ENCODE measurements at places on chromosomes 7 and 10. TPM values are rescaled to one million over a fixed set of nuclear protein-coding genes. Genes with fewer than 3 reads are reported as not detected.

- no peak for DNase-seq
These were observed 23.6 kb downstream of the C10orf71 start for GRCh38 chr10:49322371-49323170.

- no peak for DNase-seq
These were observed 220.5 kb downstream of the CXCL12 start for GRCh38 chr10:44164251-44164956.

GRCh38 chr7:64951250-64951848 lies 39.5 kb downstream of the ZNF117 start:
- no peak for DNase-seq

- DNase-seq: no peak
These were observed 111.8 kb downstream of the JAZF1 start for GRCh38 chr7:28068811-28069216.

The AKR1C4 gene
- 0.25 TPM for total RNA-seq

The TRPV6 gene
- 4.0 TPM for total RNA-seq

- no peak for DNase-seq
These were observed 185.5 kb downstream of the CFTR start for GRCh38 chr7:117665368-117665767.

DNA sequence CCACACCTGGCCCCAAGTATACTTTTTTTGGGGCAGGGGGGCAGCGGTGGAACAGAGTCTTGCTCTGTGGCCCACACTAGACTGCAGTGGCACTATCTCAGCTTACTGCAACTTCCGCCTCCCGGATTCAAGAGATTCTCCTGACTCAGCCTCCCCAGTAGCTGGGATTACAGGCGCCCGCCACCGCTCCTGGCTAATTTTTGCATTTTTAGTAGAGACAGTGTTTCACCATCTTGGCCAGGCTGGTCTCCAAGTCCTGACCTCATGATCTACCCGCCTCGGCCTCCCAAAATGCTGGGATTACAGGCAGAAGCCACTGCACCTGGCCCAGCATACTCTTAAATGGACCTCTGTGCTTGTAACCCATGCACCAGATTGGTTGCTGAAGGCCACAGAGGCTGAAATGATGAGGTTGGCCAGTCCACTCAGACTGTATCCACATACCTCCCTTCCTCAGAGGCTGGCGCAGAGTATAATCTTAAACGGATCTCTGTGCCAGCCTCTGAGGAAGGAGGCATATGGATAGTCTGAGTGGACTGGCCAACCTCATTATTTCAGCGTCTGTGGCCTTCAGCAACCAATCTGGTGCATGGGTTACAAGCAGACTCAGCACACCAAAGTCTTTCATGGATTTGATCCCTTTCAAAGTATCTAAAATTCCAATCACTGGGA lies 3.0 kb downstream of the CALN1 start:
- DNase-seq: no peak

- DNase-seq: no peak
These were observed 524.4 kb downstream of the SDK1 start for GRCh38 chr7:3825491-3825890.

The ASZ1 gene
- total RNA-seq: not detected

DNA sequence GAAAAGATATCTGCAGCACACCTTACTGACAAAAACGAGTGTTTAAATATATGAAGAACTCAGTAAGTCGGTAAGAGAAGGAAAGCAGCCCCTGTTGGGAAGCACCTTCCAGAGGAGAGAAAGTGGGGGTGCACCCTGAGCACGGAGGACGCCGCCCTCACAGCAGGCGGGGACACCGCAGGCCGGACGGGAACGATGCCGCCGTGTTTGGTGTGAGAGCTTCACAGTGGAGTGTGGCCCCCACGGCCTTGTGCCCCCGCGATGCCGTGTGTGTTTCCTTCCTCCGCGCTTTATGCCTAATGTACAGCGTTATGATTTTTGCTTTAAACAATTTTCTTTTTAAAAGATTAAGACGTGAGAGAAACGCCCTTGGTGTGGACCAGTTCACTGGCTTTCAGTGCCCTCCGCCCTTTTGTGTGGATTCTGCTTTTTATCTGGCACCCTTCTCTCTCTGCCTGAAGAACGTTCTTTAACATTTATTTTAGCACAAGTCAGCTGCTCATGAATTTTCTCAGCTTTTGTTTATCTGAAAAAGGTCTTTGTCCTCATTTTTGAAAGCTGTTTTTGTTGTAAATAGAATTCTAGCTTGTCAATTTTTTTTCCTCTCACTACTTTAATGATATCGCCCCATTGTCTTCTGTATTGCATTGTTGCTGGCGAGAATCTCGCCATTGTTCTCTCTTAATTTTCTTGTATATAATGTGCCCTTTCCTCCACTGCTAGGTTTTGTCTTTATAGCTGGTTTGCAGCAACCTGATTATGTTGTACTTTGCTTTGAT lies 110.7 kb downstream of the INPP5A start:
- DNase-seq: no peak

The MKRN1 gene
- total RNA-seq: 62.4 TPM

The ADCYAP1R1 gene
- not detected for total RNA-seq
